NCI-H446 (cell line): ENCODE measurements at places on chromosomes 7 and 10.

- DNase-seq, result no peak
Measured at GRCh38 chr7:87570178-87570577, 30.5 kb downstream of the ABCB1 start.

GRCh38 chr7:108149908-108150307 is 19.7 kb upstream of the LAMB4 start:
- no peak for DNase-seq

- peak; percentile 55 for DNase-seq
Measured at GRCh38 chr10:93541402-93542357, 24.8 kb upstream of the FFAR4 start.

- no peak for DNase-seq
Measured at GRCh38 chr7:140983802-140984201, 30.9 kb downstream of the MRPS33 start.

DNA sequence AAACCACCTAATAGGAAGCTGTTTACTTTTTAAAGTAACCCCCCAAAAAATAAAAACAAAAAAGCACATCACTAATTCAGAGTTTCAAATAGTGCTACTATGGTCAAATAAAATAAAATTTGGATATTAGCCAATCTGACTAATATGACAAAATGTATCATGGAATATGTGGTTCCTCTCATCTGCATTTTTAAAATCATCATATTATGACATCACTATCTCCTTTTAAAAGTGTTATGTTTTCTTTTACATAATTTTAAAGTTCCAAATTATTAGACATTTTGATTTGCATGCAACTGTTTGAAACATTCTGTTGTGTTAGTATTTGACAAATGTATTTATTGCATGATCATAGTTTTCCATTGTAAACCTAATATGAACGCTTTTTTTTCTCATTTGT is 110.4 kb downstream of the AASS start:
- no peak for DNase-seq

GRCh38 chr7:43456200-43456599 is 126.7 kb upstream of the STK17A start:
- no peak for DNase-seq

DNA sequence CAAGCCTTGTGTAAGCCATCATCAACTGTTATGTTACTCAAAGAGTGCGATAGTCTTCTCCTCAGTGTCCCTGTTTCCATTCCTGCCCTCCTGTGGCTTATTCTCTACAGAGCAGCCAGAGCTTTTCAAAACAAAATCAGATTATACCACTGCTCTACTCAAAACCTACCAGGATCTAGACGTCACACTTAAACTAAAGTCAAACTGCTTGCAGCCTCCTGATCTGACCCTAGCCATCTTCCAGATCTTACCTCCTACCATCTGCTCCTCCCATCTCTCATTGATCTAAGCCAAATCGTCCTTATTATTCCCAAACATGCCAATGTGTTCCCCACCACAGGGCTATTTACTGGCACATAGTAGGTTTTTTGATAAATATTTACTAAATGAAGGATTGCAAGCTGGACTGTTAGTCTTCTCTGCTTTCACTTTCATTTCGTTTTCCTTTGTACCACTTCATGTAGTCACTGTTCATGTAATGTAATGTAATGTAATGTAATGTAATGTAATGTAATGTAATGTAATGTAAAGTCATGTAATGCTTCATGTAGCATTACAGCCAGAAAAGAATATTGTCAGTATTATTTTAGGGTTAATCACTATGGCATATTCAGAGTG is 116.1 kb downstream of the GPR37 start:
- no peak for DNase-seq

- DNase-seq, result no peak
Measured at GRCh38 chr10:59079386-59080226, 96.8 kb upstream of the PHYHIPL start.

GRCh38 chr10:101710059-101710695 is 15.2 kb upstream of the FBXW4 start:
- no peak for DNase-seq

GRCh38 chr10:93722550-93722949 is 20.2 kb upstream of the FRA10AC1 start:
- DNase-seq, result no peak
